H9 (cell line): ENCODE measurements at places on chromosomes 7 and 10. TPM values are rescaled to one million over a fixed set of nuclear protein-coding genes. Genes with fewer than 3 reads are reported as not detected.
A peak's percentile ranks its signal among the peaks of the same experiment; 100 is the strongest.

Gene CREB5
- total RNA-seq, result 3.3 and 4.0 TPM in 2 replicates

Gene DYDC2
- total RNA-seq, result 2.6 and 2.8 TPM in 2 replicates

Gene PRKAR1B
- total RNA-seq, result 43.3 and 44.2 TPM in 2 replicates

Gene CALD1
- total RNA-seq, result 107 and 118 TPM in 2 replicates

Gene TSPAN33
- total RNA-seq, result 34.7 and 36.7 TPM in 2 replicates

Gene GAD2
- total RNA-seq, result 2.0 and 2.3 TPM in 2 replicates

Gene SP4
- total RNA-seq, result 19.3 and 19.4 TPM in 2 replicates

Gene SLC18A3
- not detected in 2 replicates for total RNA-seq

DNA sequence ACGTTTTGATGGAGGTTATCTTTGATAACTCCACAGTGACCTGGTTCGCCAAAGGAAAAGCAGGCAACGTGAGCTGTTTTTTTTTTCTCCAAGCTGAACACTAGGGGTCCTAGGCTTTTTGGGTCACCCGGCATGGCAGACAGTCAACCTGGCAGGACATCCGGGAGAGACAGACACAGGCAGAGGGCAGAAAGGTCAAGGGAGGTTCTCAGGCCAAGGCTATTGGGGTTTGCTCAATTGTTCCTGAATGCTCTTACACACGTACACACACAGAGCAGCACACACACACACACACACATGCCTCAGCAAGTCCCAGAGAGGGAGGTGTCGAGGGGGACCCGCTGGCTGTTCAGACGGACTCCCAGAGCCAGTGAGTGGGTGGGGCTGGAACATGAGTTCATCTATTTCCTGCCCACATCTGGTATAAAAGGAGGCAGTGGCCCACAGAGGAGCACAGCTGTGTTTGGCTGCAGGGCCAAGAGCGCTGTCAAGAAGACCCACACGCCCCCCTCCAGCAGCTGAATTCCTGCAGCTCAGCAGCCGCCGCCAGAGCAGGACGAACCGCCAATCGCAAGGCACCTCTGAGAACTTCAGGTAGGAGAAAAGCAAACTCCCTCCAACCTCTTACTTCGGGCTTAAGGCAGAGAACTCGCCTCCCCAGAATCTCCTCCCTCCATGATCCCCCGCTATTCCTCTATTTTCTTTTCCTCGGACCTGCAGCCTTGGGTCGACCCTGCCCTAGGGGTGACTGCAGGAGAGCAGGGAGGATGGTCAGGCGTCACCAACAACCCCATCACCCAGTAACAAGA is at the start of gene SERPINE1:
SERPINE1 (plus strand) TSS at position 454 of the 809 bp plus-strand sequence. CDS start 1,290 bp downstream, outside the sequence.
- peak; percentile 87 for DNase-seq

GRCh38 chr10:6379015-6379776 is 176.5 kb downstream of the PFKFB3 start:
- no peak for DNase-seq

DNA sequence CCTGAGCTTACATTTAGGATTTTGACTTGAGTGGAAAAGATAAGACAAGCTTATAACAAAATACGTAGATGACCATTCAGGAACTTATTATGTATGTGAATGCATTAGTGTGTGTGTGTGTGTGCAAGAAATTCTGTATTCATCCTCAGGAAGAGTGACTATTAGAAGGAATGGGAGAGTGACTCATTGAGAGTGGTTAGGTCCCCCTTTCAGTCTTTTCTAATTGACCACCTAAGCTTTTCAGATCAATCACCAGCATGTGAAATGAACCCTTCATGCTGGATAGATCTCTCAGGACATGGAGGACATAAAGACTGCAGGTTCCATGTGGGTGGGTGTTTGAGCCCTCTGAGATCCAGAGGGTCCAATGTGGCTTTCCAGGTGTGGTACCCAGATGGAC is 153.5 kb downstream of the MBL2 start:
- no peak for DNase-seq

DNA sequence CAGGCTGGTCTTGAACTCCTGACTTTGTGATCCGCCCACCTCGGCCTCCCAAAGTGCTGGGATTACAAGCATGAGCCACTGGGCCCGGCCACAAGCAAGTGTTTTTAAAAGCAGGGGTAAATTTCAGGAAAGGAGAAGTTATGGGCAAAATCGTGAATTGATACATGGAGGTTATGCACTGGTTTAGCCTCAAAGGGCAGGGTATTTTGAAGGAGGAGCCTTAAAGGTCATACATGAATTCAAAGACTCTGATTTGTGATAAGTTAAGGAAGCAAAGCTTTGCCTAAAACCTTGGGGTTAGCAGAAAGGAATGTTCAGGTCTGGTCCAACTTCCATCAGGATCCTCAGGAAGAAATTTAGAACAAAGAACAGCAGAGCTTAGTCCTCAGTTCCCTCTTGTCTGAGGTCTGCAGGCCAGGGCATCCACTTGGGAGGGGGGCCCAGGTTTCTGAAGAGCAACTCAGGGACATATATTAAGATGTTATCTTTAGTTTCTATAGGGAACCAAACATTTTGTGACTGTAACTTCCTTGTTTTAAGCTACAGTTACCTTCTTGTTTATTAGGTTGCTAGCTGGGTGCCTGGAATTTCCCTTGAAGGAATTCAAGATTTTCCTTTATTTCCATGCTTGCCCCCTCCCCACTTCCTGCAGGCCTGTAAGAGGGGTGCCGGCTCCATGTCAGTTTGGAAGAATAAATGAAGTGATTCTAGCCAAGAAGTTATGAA is 2.8 kb upstream of the REPIN1 start:
- DNase-seq, result no peak

DNA sequence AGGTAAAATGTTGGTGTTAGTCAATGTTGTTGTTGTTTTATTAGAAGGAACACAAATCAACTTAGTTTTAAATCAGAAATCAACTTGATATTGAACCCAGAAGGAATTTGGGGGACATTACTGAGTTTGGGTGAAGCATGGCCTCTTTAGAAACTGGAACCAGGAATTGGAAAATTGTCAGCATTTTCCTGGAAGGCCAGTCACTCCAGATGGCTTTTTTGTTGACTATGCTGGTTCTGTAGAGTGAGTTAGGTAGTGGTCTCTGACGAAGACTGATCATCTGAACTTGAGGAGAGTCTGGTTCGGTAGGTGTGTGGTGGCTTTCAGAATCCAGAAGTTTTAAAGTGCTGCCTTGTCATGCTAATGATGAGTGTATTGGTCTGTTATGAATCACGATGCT is 111.5 kb downstream of the BMPER start:
- no peak for DNase-seq

DNA sequence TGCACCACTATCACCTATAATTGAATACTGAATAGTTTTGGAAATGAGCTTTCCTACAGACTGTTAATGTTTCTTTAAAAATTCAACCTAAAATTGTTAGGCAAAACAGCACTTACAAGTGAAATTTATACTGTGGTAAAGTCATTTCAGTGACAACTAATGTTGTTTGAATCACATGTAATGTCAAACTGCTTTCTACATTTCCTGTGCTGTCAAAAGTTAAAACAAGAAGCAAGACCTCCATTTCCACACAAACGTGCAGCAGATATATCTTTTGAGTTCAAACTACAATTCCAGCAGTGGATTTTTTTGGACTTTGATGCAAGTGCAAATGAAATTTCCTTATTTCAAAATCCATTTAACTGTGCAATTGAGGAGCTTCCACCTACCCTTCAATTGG is 199.8 kb downstream of the RNLS start:
- no peak for DNase-seq

- DNase-seq, result no peak
These were observed 1.4 kb downstream of the PPP1R17 start for GRCh38 chr7:31688372-31688771.

- DNase-seq, result peak; percentile 64
These were observed 32.7 kb downstream of the ABCB5 start for GRCh38 chr7:20647908-20648776.

GRCh38 chr7:114662002-114662677 is 247.5 kb downstream of the FOXP2 start:
- DNase-seq, result no peak

DNA sequence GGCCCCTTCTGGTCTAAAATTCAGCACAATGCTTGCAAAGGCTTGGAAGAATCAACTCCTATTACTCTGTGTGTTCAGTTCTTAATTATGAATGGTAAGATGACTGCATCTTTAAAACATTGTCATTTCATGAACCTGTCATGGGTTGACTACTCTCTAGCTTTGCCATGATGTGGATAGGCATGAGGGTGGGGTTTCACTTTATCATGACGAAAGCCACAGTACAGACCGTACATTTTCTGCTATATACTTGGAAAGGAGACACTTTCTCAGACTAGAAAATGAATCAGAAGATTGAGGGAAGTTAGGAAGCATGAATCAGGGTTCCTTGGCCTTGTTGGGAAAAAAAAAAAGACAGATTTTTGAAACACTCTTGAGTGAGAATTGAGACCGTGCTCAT is 19.7 kb upstream of the MSRB2 start:
- DNase-seq, result no peak

DNA sequence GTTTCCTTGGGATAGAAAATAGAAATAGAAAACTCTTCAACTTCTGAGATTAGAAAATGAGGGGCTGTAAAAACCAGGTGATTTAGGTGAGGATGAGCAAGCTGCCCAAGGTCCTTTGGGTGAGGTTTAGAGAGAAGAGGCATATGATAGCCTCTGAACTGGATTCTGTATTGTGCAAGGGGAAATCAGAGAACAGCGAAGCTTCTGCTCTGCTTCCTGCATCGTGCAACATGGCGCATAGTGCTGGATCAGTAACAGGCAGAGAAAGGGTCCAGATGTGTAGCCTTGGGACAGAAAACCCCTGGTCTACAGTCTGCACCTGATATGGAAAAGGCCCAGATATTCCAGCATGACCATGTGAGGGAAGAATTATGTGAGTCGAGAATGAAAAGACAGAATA is 121.7 kb downstream of the MBL2 start:
- DNase-seq, result no peak

DNA sequence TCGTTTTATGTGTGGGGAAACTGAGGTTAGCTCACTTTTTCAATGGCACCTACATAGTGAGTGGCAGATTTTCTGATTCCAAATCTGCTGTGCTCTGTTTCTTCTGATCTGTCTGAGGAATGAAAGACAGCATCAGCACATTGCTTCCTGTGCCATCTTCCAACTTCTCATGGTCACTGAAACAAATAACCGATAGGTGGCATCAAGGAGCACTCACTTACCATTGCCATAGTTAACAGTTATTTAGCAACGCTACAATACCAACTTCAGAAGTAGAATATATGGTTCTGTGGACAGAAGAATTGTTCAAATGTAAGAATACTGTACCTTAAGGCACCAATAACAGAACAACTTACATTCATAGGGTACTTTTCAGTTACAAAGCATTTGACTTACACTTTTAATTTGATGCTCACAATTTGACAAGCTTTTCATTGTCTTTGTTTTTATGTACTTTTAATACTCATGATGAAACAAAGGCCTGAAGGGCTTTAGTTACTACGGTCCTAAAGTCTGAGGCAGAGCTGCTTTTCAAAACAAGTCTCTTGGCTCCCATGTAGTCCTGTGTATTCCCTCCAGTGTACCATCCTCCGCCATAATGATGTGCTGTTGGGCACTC is 228.9 kb upstream of the TCF7L2 start:
- DNase-seq, result no peak

- DNase-seq, result no peak
These were observed 228.7 kb upstream of the KLF6 start for GRCh38 chr10:4013651-4014121.

DNA sequence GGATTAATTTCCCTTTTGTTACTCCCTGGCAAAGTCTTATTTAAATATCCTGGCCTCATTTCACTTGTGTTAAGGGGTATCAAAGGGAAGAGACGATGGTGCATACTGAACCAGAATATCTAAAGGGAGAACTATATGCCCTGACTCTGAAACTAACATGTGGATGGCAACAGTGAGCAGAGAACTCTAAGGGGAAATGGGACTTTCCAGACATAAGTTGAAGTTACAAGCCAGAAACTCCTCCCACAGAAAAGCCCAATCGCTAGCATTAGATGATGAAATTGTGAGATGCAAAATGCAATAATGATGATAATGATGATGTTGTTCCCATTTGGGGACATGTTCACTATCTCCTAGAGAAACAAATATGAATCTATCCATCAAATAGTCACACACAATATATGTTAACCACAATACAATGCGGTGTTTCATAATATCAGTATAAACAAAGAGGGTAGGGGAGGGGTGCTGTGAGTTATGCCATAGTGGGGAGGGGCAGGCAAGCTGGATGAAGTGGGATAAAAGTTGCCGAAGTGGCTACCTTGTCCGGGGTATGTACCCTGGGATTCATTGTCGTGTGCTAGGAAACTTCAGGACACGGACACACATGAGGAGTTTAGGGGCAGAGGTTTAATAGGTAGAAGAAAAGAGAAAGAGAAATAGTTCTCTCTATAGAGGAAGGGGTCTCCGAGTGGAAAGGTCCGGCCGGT is 37.1 kb downstream of the TMEM229A start:
- DNase-seq, result no peak

DNA sequence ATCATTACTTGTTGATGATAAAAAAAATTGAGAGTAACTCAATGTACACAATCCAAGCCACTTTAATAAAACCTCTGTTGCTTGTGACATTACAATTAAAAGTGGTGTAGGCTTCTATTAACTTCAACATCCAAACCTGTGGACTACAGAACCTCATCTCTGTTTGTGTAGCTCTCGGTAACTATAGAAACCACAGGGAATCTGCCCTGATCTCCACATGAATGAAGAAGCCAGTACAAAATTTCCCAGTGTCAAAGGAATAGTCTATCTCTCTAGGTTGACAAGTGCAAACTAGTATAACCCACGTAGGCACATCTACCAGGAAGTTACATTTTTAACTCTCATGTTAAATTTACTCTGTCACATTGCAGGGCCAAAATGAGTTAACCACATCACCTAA is 204.3 kb downstream of the CHCHD3 start:
- DNase-seq, result no peak

GRCh38 chr10:101258179-101258885 is 29.1 kb upstream of the LBX1 start:
- DNase-seq, result peak; percentile 64

DNA sequence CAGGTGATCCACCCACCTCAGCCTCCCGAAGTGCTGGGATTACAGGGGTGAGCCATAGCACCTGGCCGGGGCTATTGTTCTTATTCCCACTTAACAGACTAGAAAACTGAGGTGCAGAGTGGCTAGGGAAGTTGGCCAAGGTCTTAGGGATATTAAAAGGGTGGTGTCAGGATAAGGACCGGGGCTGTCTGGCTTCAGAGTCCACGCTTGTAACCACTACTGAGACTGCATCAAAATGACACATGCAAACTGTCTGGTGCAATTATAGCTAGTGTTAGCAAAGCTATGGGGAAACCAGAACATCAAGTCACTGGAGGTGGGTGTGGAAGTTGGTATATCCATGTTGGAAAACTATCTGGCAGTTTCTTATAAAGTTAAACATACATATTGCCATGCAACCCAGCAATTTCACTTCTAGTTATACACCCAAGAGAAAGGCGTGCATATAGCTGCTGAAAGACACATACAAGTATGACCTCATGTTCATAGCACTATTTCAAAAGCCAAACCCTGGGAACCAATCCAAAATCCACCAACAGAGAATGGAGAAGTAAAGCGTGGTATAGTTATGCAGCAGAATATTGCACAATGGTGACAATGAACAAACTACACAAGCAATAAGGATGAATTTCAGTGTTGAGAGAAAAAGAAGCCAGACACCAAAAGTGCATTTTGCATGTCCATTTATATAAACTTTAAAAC is 33.9 kb upstream of the EEPD1 start:
- no peak for DNase-seq
